Activated B cell treated with CpG ODN at 0.5 μM for 24 hours (primary cell): ENCODE measurements at places on chromosomes 1 and 21.
A peak's percentile ranks its signal among the peaks of the same experiment; 100 is the strongest.

- H3K4me3 ChIP-seq: no peak overlapping the region
- H3K4me1 ChIP-seq: peaks cover 1% of the 10 kb centered on the region
- no peaks in the 10 kb centered on the region for H3K27me3 ChIP-seq
- no peak overlapping the region for H3K27ac ChIP-seq
- DNase-seq: no peak
Measured at GRCh38 chr1:198275597-198275996, 118.8 kb downstream of the NEK7 start.

- peaks cover 22% of the 10 kb centered on the region for H3K4me1 ChIP-seq
- H3K27me3 ChIP-seq: peaks cover 12% of the 10 kb centered on the region
- no peak for DNase-seq
Measured at GRCh38 chr21:34204481-34205439, 131.4 kb downstream of the MRPS6 start.

- peaks cover 3% of the 10 kb centered on the region for H3K27me3 ChIP-seq
- peaks cover 7% of the 10 kb centered on the region for H3K4me1 ChIP-seq
- H3K36me3 ChIP-seq: no peaks in the 10 kb centered on the region
Measured at GRCh38 chr1:34870395-34870794, 10.8 kb upstream of the SMIM12 start.

DNA sequence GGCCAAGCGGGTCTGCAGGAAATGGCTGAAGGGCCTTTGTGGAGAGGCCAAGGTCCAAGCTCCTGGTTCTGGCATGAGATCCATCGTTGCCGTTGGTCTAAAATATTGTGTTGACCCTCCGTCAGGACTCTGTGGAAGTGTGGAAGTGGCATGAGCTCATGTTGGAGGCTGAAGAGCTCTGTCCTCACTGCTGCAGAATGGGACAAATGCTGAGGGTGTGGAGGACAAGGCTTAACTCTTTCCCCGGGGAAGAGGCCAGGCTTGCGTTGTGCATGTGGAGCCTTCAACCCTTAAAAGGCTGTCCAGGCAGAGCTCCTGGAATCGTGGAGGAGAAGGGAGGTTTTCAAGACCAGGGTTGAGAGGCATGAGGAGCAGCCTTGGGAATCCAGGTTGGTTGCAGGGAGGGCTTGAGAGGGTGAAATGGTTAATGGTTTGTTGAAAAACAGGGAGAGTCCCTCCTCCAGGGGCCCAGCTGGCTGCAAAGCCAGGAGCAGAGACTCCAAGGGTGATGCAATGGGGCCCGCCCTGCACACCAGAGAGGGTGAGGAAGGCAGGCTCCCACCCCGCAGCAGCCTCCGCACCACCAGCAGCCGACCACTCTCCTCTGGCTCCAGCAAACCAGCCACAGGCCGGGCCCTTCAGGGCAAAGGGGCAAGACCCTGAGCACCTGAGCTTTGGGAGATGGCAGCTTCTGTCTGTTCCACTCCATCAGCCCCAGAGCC is 6.7 kb upstream of the AHCYL1 start:
- no peak for DNase-seq
- H3K36me3 ChIP-seq: no peaks in the 10 kb centered on the region
- H3K4me3 ChIP-seq: no peak overlapping the region
- no peaks in the 10 kb centered on the region for H3K4me1 ChIP-seq
- peaks cover 20% of the 10 kb centered on the region for H3K27me3 ChIP-seq
- H3K27ac ChIP-seq: no peak overlapping the region

- no peaks in the 10 kb centered on the region for H3K4me1 ChIP-seq
- no peak overlapping the region for H3K27ac ChIP-seq
- peaks cover 4% of the 10 kb centered on the region for H3K27me3 ChIP-seq
- DNase-seq: no peak
Measured at GRCh38 chr21:32119389-32119788, 159.5 kb downstream of the MIS18A start.

GRCh38 chr1:94895518-94895917 is 31.4 kb downstream of the CNN3 start:
- no peak overlapping the region for H3K27ac ChIP-seq
- H3K4me1 ChIP-seq: no peaks in the 10 kb centered on the region
- no peak overlapping the region for H3K4me3 ChIP-seq
- peaks cover 3% of the 10 kb centered on the region for H3K27me3 ChIP-seq
- no peak for DNase-seq

- no peak for DNase-seq
- H3K4me1 ChIP-seq: peaks cover 45% of the 10 kb centered on the region
- H3K36me3 ChIP-seq: peaks cover 10% of the 10 kb centered on the region
Measured at GRCh38 chr1:92536980-92537884, 50.5 kb upstream of the GFI1 start.

DNA sequence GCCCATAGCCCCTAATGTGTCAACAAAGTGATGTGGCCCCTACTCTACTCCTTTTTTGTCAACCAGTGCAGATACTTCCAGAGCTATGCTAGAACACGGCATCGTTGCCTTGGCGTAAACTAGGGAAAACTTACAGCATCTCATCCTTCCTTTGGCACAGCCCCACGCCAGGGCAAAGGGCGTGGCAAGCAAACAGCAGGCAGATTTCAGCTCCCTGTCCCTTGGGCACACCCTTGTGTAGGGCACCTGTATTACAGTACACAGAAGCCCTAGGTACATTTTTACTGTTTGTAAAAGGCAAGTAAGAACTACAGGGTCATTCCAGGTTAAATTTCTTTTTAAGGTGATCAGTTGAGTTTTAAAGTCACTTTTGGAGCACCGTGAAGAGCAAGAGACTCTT is 29.3 kb downstream of the PRDX6 start:
- no peak overlapping the region for H3K27ac ChIP-seq
- H3K36me3 ChIP-seq: no peaks in the 10 kb centered on the region
- H3K4me1 ChIP-seq: peaks cover 2% of the 10 kb centered on the region
- no peak for DNase-seq
- H3K27me3 ChIP-seq: peaks cover 1% of the 10 kb centered on the region

- no peak overlapping the region for H3K27ac ChIP-seq
- peaks cover 16% of the 10 kb centered on the region for H3K4me1 ChIP-seq
- DNase-seq: no peak
- H3K4me3 ChIP-seq: no peak overlapping the region
- H3K36me3 ChIP-seq: peaks cover 27% of the 10 kb centered on the region
Measured at GRCh38 chr1:8481650-8482380, 163.9 kb downstream of the SLC45A1 start.

GRCh38 chr1:206800891-206801290 is 28.6 kb upstream of the IL10 start:
- H3K4me1 ChIP-seq: peaks cover 58% of the 10 kb centered on the region
- no peaks in the 10 kb centered on the region for H3K27me3 ChIP-seq
- no peaks in the 10 kb centered on the region for H3K36me3 ChIP-seq

GRCh38 chr1:75520862-75521475 is 89.9 kb downstream of the SLC44A5 start:
- H3K4me3 ChIP-seq: no peak overlapping the region
- H3K36me3 ChIP-seq: no peaks in the 10 kb centered on the region
- no peak overlapping the region for H3K27ac ChIP-seq
- no peak for DNase-seq
- H3K4me1 ChIP-seq: no peaks in the 10 kb centered on the region
- H3K27me3 ChIP-seq: no peaks in the 10 kb centered on the region

DNA sequence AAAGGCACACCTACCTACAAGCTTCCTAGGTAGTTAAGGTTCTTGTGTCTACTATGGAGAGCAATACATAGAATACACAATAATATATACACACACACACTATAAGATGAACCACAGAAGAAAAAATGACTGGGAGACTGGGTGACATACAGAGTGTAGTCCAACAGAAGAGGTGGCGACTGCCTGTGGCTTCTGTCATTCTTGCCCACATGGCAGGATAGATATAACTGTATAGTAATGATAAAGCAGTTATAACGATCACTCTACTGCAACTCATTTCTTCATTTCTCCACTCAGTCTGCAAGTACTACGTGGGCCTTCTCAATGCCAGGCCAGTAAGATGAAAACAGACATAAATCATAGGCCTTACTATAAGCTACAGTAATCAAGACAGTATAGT is 113.8 kb upstream of the EDN2 start:
- H3K36me3 ChIP-seq: peaks cover 2% of the 10 kb centered on the region
- H3K4me3 ChIP-seq: no peak overlapping the region
- DNase-seq: no peak
- H3K27me3 ChIP-seq: no peaks in the 10 kb centered on the region

DNA sequence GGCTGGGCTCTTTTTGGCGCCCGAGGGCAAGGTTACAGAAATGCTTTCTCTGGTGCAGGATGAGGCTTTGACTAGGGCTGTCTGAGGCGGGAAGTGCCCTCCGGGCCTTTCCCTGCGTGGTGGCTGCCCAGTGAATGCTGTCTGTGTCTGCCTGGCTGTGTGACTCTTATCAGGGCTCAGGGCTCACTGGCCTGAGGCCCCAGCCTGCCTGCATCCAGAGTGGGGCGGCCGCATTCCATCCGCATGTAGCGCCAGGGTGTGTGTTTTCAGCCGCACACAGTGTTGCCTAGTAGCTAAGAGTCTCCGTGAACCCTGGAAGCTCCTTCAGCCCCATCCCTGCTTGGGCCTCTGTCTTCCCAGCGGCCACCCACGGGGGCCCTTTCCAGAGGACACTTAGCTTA is 59.1 kb downstream of the FAAP20 start:
- no peak overlapping the region for H3K4me3 ChIP-seq
- peaks cover 6% of the 10 kb centered on the region for H3K36me3 ChIP-seq
- no peak for DNase-seq
- no peaks in the 10 kb centered on the region for H3K27me3 ChIP-seq
- peaks cover 18% of the 10 kb centered on the region for H3K4me1 ChIP-seq

GRCh38 chr1:234973426-234974250 is 155.0 kb downstream of the TOMM20 start:
- no peak for DNase-seq
- no peak overlapping the region for H3K27ac ChIP-seq
- no peaks in the 10 kb centered on the region for H3K36me3 ChIP-seq
- no peak overlapping the region for H3K4me3 ChIP-seq
- no peaks in the 10 kb centered on the region for H3K27me3 ChIP-seq

DNA sequence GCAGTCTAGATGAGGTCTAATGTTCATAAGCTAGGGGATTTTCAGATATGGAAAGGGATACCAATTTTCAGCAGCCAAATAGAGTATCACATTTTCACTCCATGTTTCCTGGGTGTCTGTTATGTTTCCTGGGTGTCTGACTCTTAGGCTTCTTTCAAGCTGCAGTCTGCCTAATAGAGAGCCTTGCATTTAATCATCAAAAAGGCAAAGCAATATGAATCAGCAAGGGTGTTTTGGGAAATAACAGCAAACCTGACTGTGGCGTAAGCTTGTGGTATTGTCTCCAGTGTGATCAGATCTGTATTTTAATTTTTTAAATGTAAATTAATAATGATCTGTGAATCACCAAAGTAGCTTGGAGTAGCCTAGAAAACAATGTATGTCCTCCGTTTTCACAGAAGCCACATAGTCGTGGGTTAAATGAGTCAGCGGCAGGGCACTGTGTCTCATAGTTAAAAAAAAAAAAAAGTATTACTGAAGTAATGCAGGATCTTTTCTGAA is 10.4 kb downstream of the LGALS8 start:
- H3K4me1 ChIP-seq: peaks cover 27% of the 10 kb centered on the region
- no peak for DNase-seq
- no peak overlapping the region for H3K4me3 ChIP-seq

DNA sequence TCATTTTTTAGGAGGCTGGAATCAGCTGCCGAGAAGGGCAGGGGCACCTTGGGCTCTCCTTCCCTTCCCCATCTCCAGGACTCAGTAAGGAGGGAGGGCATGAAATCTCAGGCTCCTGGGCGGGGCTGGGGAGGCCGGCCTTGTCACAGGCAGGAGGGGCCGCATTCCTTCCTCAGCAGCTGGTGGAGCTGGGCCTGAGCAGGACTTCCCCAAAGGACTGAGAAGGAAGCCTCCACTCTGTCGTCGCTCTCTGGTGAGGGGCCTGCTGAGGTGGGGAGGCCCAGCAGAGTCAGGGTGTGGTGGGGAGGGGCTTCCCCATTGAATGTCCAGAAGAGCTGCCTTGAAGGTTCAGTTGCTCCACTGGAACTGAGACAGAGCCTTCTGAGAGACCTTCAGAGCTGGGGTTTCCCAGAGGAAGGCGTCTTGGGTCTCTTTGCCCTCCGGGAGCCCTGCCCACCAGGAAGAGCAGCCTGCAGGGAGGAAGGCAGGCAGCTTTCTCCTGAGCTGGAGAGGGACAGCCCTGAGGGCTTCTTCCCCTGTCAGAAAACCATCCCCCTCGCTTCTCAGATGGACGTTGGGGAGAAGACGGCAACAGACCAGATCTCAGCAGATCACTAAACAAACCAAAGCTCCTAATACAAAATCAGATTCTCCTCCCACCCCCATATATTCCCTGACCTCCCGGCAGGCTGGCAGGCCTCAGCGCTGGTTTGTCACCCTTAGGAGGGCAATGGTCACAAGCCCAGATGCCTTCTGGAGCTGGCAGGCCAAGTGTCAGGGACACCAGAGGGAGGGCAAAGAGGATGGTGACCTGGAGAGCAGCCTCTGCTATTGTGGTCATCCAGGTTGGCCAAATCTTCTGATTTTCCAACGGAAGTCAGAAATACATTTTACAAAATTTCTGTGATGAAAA is 10.7 kb downstream of the KCNA10 start:
- H3K27ac ChIP-seq: no peak overlapping the region
- H3K4me3 ChIP-seq: no peak overlapping the region
- DNase-seq: no peak
- H3K36me3 ChIP-seq: no peaks in the 10 kb centered on the region
- peaks cover 10% of the 10 kb centered on the region for H3K27me3 ChIP-seq

GRCh38 chr1:226738421-226738994 is 574 bp downstream of the ITPKB start:
- DNase-seq: peak; percentile 52
- peak overlapping the region; percentile 86 for H3K27ac ChIP-seq

GRCh38 chr1:3105167-3105863 is 36.3 kb downstream of the PRDM16 start:
- no peak overlapping the region for H3K4me3 ChIP-seq
- H3K27ac ChIP-seq: no peak overlapping the region
- DNase-seq: no peak
- no peaks in the 10 kb centered on the region for H3K27me3 ChIP-seq
- no peaks in the 10 kb centered on the region for H3K36me3 ChIP-seq

DNA sequence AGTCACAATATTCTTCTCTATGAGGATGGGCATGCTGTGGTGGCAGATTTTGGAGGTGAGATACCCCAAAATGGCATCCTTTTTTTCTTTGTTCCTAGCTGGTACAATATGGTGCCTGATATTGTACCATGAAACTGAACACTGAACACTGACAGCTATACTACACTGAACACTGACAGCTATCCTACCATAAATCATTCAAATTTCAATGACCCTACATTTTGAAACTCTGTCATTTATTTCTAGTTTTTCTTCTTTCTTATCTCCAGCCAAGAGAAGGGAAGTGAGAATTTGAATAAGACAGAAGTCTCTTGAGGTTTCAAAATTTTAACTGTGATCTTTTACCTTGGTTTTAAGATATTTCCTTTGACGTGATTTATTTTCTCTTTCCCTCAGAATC is 76.3 kb downstream of the LRRC53 start:
- no peaks in the 10 kb centered on the region for H3K4me1 ChIP-seq
- no peak overlapping the region for H3K27ac ChIP-seq
- H3K27me3 ChIP-seq: no peaks in the 10 kb centered on the region

DNA sequence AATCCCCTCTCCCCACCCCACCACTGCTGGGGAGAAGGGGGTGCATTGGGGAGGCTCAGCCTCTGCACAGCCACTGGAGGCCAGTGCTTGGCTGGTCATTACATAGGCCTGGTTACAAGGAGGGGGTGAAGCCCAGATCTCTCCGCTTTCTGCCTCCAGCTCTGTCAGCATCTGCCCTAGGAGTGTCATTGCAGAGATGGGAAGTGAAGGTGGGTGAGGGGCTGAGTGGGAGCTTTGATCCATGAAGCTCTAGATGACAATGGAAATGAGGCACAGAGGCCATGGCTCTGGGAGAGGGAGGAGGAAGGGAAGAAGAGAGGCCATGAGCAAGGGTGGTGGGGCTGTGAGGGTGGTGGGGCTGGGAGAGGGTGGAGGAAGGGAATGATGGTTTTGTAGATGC is 411.6 kb downstream of the MATN1 start:
- H3K27me3 ChIP-seq: peaks cover 10% of the 10 kb centered on the region
- no peak overlapping the region for H3K4me3 ChIP-seq
- H3K36me3 ChIP-seq: no peaks in the 10 kb centered on the region
- H3K27ac ChIP-seq: no peak overlapping the region
- no peak for DNase-seq
- no peaks in the 10 kb centered on the region for H3K4me1 ChIP-seq
